ENCODE measurements at places on chromosomes 1 and 21.
A peak's percentile ranks its signal among the peaks of the same experiment; 100 is the strongest.

GRCh38 chr1:204493145-204493983 lies 1.2 kb downstream of the PIK3C2B start:
- DNase-seq = no peak
- peak overlapping the region; percentile 45 for H3K4me3 ChIP-seq
- H3K27ac ChIP-seq = no peak overlapping the region
- no peaks in the 10 kb centered on the region for H3K36me3 ChIP-seq
- peaks cover 28% of the 10 kb centered on the region for H3K27me3 ChIP-seq

GRCh38 chr1:187870552-187870951 lies 1041.8 kb downstream of the PLA2G4A start:
- no peaks in the 10 kb centered on the region for H3K27me3 ChIP-seq
- no peaks in the 10 kb centered on the region for H3K36me3 ChIP-seq
- H3K27ac ChIP-seq = no peak overlapping the region
- no peaks in the 10 kb centered on the region for H3K4me1 ChIP-seq
- DNase-seq = no peak

DNA sequence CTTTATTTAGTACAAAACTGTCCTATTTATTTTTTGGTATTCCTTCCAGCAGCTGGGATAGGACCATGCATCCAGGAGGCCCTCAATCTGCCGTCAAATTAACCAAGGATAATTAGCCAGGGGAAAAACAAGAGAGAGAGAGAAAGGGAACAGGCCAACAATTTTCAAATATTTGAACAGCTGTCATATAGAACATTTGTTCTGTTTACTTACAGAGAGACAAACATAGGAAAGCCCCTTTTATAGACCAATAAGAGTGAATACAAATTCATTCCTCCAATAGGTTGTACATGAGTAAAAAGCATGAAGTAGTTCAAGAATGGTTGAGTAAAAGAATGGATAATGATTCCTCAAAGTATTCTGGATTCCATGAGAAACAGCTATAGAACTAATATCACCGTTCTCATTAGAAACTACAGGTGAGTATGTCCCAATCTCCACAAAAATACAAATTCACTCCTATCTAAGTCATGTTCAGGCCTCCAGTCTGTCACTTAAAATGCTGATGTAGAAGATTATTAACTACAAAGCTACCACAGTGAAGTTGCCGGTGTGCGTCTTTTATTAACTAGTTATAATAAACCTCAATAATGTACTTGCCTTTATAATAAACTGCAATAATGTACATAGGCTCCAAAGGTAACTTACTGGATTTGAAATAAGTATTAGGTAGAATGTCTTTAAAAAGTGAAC lies 64.8 kb upstream of the GNG4 start:
- H3K27ac ChIP-seq = no peak overlapping the region
- no peaks in the 10 kb centered on the region for H3K36me3 ChIP-seq
- H3K4me1 ChIP-seq = no peaks in the 10 kb centered on the region
- H3K4me3 ChIP-seq = no peak overlapping the region
- no peaks in the 10 kb centered on the region for H3K27me3 ChIP-seq
- no peak for DNase-seq

DNA sequence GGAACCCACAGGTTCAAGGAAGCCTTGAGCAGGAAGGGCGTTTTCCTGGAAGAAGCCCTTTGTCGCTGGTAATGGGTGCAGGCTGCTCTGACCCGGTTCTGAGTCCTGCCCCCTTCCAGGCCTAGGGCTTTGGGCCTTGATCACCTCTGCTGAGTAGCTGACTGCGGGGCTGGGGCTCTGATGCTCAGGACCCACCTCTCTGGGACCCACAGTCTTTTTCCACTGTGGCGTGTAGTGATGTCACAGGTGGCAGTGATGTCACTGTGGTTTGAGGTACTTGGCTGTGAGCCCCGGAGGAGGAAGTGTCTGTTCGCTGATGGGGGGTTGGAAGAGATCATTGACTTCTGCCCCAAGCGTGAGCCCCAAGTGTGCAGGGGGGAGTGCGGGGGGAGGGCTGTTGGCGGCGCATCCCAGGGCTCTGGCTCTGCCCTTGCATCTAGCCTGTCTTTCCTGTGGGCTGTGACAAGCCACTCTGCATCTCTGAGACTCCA lies 6.9 kb downstream of the TNFRSF1B start:
- no peak for DNase-seq
- no peaks in the 10 kb centered on the region for H3K27me3 ChIP-seq
- H3K4me3 ChIP-seq = no peak overlapping the region

GRCh38 chr1:201826830-201827229 lies 2.1 kb upstream of the IPO9 start:
- peaks cover 14% of the 10 kb centered on the region for H3K36me3 ChIP-seq
- no peak overlapping the region for H3K4me3 ChIP-seq
- no peak overlapping the region for H3K27ac ChIP-seq
- DNase-seq = no peak
- H3K4me1 ChIP-seq = peaks cover 18% of the 10 kb centered on the region
- no peaks in the 10 kb centered on the region for H3K27me3 ChIP-seq

- H3K4me1 ChIP-seq = no peaks in the 10 kb centered on the region
- no peak within 1 kb of the TSS for H3K4me3 ChIP-seq
- H3K27me3 ChIP-seq = peaks cover 68% of the 10 kb centered on the region
- no peaks in the 10 kb centered on the region for H3K36me3 ChIP-seq
- no peak within 1 kb of the TSS for H3K27ac ChIP-seq
Measured at GRCh38 chr1:205421798-205422197, at the start of gene LEMD1. LEMD1 (minus strand) TSS chr1:205422056; CDS start chr1:205420536, 1,520 bp downstream.
